Lower leg skin (tissue), 4 donors: ENCODE measurements at places on chromosomes 7 and 10.

DNA sequence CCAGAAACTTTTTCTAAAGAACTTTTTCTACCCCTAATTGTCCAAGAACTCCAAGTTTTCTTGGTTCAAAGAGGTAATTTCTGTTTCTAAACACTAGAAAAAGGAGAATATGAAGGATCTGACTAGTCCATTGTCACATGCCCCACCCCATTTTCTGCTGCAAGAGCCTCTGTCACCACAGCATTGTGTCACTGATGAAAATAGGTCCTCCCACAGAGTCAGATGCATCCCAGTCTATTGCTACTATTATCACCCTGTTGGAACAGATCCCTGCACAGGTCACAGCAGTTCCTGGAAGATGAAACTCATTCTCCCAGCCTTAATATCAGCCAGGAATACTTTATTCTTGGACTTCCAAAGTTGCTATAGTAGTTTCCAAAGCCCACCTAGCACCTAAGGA, 7.5 kb upstream of the CFTR start:
- no peak for DNase-seq

DNA sequence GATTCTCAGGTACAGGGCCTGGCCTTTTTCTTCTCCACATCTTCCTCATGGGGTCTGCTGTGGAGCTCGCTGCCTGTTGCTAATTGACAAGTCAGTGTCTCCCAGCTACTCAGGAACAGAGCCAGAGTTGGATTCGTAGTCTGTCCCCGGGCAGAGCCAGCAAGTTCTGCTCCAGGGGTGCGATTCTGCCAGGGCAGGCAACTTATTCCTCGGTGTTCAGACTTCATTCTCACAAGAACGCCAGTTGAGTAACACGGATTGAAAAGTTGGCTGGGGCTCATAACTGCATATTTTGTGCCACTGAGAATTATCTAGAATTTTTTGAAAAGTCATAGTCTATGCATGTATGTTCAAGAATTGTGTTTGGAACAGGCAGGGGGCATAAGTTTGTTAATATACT, 336.7 kb upstream of the NPVF start:
- no peak for DNase-seq

DNA sequence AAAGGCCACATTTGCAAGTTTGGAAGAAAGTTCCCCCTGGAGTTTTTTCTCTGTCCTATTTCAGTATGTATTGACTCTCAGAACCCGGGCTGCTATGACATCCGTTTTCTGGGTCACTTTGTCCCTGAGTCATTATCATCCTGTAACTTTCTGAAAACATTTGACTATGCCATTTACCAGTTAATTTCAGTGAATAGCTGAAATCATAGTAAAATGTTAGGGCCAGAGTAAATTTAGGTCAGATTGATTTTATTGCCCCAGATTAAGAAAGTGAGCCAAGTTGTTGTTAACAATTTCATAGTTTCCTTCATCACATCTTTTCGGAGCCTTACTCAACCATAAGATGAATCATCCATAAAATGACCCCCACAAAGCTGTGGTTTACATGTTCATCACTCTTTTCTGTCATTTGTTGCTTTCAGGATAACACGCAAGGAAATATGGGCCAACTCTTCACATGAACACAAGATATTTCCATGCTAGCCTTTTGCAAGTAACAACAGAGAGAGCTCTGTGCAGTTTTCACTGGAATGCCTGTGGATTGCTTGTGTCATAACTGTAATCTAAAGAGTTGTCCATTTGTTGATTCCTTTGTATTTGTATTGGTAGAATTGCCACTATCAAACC, 3.9 kb upstream of the MACC1 start:
- no peak for DNase-seq

DNA sequence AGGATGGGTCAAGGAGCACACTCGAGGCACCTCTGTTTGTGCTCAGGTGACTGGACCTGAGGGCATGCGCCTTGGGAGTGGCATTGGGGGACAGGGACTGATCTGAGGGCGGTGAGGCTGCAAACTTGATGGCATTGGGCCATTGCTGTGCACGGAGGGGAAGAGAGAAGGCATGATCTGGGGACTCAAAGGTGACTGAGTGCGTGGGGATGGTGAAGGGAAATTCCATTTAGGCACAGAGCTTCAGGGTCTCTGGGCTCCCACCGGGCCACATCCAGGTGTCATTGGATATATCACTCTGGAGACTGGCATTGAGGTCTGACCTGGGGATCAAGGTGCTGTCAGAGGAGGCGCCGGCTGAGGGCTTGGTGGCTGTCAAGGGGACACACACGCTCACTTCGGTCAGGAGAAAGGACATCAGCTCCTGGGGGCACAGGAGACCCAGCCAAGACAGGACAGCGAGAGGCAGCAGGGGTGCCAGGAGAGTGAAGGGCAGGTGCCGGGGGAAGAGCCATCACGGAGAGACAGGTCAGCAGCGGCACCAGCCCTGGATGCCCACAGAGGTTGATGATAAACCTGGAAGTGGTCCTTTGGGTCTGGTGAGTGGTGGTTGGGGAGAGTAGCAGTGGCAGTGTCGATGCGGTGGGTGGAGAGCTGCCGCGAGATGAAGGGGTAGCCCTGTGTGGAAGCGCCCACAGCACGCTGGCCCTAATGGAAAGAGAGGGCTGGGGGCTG, 5.5 kb downstream of the ADCK2 start:
- DNase-seq: no peak

DNA sequence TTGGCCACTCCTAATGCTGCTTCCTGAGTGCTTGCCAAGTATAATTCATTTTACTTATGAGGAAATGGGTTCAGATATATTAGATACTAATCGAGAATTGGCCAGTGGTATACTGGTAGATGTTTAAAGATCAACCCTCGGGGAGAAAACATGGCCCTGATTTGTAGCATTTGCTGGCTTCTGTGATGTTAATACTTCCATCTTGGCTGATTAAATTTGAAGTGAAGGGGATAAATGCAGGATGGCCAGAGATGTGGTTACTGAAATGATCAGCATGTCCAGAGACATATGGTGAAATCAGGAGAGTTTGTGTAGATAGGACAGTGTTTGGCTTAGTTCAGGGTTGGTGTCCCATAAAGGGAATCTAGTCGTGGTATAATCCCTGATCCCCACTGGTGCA, 11.2 kb downstream of the UBE2D4 start:
- no peak for DNase-seq

GRCh38 chr10:22988581-22989360, 60.9 kb downstream of the ARMC3 start:
- peak; percentile 71 for DNase-seq

DNA sequence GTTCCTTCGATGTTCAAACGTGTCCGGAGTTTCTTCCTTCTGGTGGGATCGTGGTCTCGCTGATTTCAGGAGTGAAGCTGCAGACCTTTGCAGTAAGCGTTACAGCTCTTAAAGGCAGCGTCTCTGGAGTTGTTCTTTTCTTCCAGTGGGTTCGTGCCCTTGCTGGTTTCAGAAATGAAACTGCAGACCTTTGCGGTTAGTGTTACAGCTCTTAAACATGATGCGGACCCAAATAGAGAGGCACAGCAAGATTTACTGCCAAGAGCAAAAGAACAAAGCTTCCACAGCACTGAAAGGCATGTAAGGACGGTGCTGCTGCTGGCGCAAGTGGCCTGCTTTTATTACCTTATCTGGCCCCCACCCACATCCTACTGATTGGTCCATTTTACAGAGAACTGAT, 931.4 kb downstream of the IPMK start:
- DNase-seq: no peak

DNA sequence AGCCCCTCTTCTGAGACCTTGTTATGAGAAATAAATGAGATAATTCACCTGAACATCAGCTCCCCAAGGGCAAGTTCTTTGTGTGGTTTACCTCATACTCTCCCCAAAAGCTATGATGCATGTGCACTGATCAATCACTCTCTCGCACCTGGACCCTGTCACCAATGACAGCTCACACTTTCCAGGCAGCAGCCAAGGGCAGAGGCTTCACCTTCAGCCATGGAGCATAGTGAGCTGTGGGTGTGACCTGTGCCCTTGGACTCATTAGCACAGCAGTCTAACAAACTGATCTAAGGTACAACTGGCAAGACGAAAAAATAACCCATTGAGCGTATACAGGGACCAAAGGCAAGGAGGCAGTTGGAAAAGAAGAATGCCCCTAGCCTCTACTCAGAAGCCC, 17.0 kb downstream of the PDE1C start:
- no peak for DNase-seq

- no peak for DNase-seq
Observed at GRCh38 chr10:78742406-78742729, 326.4 kb upstream of the ZMIZ1 start.

GRCh38 chr7:85475071-85475470, 288.2 kb upstream of the SEMA3D start:
- no peak for DNase-seq

- DNase-seq: no peak
Observed at GRCh38 chr10:56296618-56297017, 64.4 kb downstream of the ZWINT start.

DNA sequence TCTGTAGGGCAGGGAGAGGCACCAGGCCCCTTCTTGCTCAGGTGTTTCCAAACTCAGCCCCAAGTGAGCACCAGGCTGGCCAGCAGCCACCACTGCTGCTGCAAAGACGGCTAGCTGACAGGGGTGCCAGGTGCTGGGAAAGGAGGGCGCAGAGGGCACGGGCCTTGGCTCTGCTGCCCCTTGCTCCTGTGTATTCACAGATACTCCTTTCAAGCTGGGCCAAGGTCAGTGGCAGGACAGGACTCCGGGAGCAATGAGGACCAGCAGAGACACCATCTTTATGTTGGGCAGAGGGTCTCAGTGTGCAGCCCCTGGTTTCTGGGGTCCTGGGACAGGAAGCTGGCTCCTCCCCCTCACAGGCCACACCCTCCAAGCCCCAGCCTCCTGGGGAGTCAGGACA, 110.1 kb downstream of the SMURF1 start:
- DNase-seq: no peak

DNA sequence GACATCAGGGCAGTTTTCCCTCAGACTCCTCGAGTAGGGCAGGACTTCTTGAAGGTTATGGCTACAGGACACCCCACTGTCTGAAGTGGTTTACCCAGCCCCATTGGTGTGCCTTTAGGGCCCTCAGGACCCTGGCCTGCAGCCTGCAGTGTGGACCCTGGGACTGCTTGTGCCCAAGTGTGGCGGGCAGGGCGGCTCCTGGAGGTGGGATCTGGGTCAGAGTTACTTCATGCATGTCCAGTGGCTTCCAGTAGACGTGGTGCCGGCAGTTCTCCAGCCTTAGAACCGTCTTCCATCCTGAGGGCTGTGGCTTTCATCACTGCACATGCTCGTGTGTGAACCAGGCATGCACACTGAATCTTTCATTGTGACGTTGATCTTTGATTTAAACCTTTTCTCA, 16.7 kb downstream of the EIF3B start:
- DNase-seq: no peak

- DNase-seq: no peak
Observed at GRCh38 chr7:150784120-150784736, 15.9 kb downstream of the TMEM176B start.

GRCh38 chr7:121376979-121377378, 19.1 kb downstream of the FAM3C start:
- no peak for DNase-seq

DNA sequence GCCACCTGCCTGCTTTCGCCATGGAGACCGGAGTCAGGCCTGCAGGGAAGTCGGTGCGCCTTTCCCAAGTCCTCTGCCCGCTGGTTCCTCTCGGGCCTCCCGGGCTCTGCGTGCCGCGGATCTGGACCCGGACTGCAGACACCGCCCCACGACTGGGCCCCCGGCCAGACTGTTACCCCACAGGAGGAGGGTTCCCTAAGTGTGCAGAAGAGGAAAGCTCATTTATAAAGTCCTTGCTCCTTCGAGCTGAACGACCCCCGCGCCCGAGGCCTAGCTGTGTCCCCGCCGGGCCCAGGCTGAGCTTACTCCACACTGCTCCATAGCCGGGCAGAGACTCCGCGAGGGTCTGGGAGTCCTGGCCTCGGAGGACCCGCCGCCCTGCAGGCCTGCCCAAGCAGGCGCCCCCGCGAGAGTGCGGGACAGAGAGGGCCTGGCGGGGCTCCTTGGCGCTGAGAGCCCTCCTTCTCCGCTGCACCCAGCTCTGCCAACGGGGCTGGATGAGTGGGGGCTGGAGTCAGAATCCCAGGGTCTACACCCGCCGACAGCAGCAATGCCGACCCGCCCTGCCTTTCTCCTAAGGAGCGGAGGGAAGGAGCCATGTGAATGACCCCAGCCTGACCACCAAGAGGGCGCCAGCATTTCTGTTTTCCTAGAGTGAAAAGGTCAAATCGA, 8.3 kb downstream of the EN2 start:
- DNase-seq: no peak

GRCh38 chr10:75071756-75072155, 39.7 kb upstream of the SAMD8 start:
- DNase-seq: no peak

GRCh38 chr7:92035576-92035975, 94.9 kb downstream of the AKAP9 start:
- no peak for DNase-seq

GRCh38 chr7:157544226-157544625, 207.4 kb downstream of the DNAJB6 start:
- no peak for DNase-seq

GRCh38 chr10:121509796-121510195, 88.4 kb downstream of the FGFR2 start:
- DNase-seq: no peak

DNA sequence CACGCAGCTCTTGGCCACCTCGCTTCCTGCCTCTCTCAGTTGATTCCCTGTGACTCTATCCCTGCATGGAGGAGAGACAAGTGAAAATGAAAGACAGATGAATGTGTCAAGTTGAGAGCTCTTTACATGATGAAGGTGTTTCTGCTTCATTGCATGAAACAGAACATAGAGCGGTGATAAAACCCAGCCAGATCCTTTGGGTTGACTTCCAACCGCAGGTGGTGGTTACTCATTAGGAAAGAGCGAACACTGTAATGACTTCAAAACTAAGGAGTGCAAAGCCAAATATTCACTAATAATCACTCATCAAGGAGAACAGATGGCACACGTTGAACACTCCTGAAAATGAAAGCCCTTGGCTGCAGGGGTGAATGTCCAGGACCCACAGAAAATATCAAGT, 31.8 kb upstream of the WDR11 start:
- no peak for DNase-seq

DNA sequence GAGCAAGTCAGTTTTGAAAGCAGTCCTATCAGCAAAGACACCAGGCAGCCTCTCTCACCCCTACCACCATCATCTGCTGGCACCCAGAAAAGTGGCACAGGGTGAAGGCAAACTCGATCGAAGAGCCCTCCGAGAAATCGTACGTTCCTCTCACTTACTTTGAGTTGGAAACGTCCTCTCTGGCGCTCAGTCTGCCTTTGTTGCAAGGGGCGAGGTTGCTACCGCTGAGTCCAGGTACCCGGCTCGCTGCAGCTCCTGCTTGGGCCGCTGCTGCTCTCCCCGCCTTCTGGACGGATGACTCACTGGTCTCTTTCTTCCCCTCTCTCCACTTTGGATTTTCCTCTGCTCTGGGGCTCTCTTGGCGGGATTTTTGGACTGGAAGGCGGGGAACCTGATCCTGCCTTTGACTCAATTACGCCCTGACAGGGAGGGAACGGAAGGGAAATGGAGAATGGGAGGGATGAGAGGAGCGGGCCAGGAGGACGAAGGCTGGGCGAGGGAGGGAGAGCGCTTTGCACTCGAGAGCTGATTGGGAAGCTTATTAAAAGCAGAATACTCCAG, at the start of gene PTN:
Gene PTN (minus strand): TSS at position 453 of the 561 bp plus-strand sequence. CDS start 88,760 bp downstream, outside the sequence.
- peak; percentile 86 for DNase-seq
